ENCODE measurements at places on chromosomes 1 and 21.

DNA sequence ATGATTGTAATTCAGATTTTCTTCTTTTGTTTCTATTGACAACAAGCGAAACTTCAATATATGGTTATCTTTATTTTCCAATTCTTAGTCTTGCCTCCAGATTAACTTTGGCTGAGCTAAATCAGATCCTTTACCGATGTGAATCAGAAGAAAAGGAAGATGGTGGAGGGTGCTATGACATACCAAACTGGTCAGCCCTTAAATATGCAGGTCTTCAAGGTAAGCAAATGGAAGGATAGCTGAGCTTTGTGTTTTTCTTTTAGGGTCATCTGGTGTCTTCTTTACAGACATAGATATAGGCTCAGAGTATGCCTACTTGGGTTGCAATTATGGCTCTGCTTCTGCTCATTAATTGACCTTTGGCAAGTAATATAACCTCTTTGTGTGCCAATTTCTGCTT, 37.7 kb downstream of the AGL start:
- DNase-seq: no peak

DNA sequence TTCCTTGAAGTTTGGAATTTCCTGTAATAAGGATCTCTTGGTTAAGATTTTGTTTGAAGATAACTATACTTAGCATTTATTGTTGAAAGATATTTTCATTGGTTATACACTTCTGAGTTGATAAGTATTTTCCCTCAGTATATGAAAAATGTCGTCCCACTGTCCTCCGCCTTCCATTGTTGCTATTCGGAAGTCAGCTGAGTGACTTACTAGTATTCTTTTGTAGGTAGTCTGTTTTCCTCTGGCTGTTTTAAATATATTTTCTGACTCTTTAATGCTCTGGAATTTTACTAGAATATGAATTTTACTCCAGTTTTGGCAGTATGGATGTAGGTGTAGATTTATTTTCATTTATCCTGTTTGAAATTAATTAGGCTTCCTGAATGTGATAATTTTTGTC, 498.7 kb upstream of the NFIA start:
- no peak for DNase-seq

DNA sequence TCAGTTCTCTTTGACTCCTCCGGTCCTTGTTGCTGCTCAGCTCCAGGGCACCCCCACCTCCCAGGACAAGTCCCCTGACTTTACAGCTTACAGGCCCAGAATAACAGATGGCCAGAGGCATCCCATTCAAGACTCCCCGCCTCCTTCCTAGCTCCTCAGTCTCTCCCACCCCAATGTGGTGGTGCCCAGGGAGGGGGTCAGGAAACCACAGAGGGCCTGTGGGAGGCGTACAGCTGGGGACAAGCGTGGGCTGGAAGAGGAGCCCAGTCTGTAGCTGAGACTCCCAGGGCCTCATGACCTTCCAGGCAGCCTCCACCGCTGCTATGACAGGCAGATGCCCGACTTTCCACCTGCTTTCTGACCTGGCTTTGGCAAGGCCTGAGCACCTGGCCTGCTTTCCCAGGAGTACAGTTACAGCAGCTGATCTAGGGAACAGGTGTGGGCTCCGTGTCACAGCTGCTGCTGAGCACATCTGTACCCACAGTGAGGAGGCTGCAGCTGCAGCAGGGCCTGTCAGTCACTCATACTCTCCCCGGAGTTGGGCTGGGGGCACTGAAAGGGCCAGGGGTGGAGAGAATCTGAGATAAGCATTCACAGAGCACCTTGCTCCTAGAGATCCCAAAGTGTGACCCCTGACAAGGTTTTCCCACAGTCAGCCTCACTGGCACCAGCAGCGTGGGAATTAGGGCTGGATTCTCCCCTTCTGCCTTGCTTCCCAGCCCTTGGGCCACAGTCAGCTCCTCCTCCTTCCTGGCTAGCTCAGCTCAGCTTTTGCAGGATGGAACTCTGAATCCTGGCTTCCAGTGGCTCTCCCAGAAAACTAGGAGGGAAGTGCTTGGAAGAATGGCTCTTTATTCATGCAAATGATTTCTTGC, 7.1 kb upstream of the NAV1 start:
- DNase-seq: no peak

- no peak for DNase-seq
Observed at GRCh38 chr21:27108228-27108627, 141.3 kb upstream of the ADAMTS5 start.

GRCh38 chr1:237235091-237235490, 193.1 kb downstream of the RYR2 start:
- DNase-seq: no peak

DNA sequence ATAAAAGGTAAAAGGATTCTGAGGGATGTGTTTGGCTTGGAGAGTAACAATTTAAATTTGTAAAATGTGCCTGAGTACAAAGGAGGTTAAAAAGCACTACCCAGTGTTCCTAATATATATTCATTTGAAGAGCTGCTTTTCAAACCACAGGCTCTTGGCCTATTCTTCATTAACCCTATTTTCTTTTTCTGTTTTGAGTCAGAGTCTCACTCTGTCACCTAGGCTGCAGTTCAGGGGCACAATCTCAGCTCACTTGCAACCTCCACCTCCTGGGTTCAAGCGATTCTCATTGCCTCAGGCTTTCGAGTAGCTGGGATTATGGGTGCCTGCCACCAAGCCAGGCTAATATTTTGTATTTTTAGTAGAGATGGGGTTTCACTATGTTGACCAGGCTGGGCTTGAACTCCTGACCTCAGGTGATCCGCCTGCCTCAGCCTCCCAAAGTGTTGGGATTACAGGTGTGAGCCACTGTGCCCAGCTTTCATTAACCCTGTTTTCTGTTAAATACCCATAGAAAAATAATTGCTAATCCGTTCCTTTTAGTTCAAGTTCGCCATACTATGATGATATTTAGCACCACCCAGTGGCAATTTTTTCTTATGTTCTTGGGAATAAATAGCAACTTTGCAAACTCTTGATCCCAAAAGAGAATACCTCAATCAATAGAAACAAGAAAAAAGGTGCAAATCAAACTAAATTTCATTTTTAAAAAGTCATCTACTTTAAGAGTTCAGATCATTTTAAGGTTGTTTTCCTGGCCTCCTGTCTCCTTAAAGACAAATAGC, 30.5 kb downstream of the ZBTB8OS start:
- DNase-seq: no peak

GRCh38 chr1:63316598-63316983, 5.8 kb upstream of the FOXD3 start:
- DNase-seq: no peak

GRCh38 chr1:245105815-245106410, 48.9 kb upstream of the KIF26B start:
- DNase-seq: no peak

DNA sequence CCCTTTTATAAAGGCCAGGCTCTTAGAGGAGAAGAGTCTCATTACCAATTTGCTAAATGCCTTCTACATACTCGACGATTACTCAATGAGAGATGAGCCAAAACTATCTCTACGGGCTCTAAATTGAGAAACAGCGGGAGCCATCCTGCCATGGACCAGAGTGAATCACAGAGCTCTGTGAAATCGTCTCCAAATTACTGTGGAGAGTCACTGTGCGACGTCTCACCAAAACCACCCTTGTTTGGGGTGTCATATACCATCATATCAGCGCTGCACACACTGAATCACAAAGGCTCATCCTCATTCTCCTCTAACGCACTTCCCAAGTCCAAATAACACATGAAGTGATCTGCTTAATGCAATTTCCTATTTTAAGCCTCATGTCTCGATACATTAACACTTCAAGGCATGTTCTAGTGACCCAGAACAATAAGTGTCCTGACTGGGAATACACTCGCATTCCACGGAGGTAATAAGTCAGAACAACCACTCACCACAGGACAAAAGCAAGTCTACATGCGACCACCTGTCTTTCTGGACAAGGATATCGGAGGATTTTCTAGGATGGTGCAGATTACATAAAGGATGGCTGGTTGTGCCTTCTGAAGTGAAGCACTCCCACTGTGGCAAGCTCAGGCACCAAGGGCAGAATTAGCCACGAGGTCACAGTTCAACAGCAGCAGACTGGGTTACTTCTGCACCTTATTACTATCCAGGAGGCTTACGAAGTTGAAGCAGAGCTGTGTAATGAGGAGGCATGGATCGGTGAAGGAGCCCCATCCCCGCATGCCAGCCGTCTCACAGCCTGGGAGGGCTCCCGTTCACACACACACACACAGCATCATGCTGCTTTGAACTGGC, 44.3 kb downstream of the NID1 start:
- no peak for DNase-seq

DNA sequence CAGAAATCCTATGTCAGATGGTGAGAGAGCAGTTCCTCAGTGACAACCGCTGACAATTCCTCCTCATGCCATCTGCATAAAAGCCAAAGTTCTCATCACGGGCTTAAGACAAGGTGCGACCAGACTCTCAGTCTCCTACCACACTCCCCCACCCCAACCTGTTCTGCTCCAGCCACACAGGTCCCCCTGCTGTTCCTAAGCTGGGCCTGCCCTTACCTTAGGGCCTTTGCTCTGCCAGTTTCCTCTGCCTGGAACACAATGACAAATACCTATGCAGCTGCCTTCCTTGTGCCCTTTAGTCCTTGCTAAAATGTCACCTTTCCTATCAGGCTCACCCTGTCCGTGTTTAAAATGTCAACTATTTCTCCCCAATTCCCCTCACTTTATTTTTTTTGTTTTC, 382.2 kb downstream of the NTNG1 start:
- no peak for DNase-seq
